ENCODE measurements at places on chromosomes 6 and 20.

GRCh38 chr6:11012295-11012754, 31.8 kb downstream of the ELOVL2 start:
- H3K36me3 ChIP-seq = no peaks in the 10 kb centered on the region
- no peaks in the 10 kb centered on the region for H3K27me3 ChIP-seq

GRCh38 chr20:50663095-50663821, 28.1 kb downstream of the RIPOR3 start:
- H3K27me3 ChIP-seq = peaks cover 3% of the 10 kb centered on the region
- no peak overlapping the region for H3K27ac ChIP-seq
- H3K4me3 ChIP-seq = no peak overlapping the region
- no peaks in the 10 kb centered on the region for H3K36me3 ChIP-seq
- no peak for DNase-seq

GRCh38 chr20:37899105-37900045, 3.6 kb upstream of the VSTM2L start:
- no peak for DNase-seq
- no peaks in the 10 kb centered on the region for H3K36me3 ChIP-seq
- H3K4me3 ChIP-seq = no peak overlapping the region
- peaks cover 29% of the 10 kb centered on the region for H3K27me3 ChIP-seq

DNA sequence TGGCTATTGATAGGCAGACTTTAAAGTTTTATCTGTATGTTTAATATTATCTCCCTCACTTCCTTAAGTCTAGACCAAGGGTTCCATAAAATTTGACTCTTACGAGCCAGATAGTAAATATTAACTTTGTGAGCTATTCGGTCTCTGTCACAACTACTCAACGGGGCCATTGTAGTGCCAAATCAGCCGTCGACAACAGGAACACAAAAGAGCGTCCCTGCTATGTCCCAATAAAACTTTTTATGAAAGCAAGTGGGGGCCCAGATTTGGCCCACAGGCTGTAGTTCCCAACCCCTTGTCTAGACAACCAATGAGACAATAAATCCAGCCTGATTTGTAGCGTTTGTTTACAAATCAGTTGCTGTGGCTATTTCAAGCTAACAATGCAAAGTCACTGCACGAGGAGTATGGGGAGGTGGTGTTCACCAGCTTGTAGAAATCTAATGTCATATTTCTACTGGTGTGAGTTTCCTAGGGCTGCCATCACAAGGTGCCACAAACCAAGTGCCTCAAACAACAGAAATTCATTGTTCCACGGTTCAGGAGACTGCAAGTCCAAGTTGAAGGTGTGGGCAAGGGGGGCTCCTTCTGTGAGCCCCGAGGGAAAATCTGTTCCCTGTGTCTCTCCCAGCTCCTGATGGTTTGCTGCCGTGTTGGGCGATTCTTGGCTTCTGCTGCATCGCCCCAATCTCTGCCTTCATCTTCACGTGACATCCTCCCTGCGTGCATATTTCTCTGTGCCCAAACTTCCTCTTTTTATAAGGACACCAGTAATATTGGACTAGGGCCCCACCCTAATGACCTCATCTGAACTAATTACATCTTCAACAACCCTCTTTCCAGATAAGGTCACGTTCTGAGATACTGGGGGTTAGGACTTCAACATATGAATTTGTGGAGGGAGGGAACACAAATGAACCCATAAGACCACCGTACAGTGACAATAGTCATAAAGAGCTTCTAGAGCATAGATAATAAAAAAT, 356.0 kb upstream of the JARID2 start:
- DNase-seq = no peak
- H3K4me3 ChIP-seq = no peak overlapping the region
- peaks cover 18% of the 10 kb centered on the region for H3K4me1 ChIP-seq
- H3K27me3 ChIP-seq = no peaks in the 10 kb centered on the region
- no peaks in the 10 kb centered on the region for H3K36me3 ChIP-seq

- no peaks in the 10 kb centered on the region for H3K36me3 ChIP-seq
- H3K27me3 ChIP-seq = peaks cover 3% of the 10 kb centered on the region
- no peaks in the 10 kb centered on the region for H3K4me1 ChIP-seq
- DNase-seq = no peak
- H3K27ac ChIP-seq = no peak overlapping the region
These were observed 219.1 kb downstream of the MYLK4 start for GRCh38 chr6:2531426-2532215.

DNA sequence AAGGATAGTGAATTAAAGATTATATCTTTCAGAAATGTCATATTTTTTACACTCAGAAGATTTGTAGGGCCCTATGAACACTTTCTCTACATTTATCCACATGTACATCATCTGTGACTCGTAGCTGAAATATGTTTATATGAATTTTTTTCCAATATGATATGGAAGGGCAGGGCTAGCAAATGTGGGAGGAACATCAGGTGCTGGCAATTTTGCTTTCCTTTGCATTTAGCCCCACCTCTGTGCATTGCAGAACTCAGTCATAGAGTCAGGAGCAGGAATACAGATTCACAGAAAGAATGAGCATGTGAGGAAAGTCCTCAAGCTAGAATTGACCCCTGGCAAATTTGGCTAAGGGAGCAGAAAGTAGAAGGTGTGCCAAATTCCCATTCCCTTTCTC, 129.9 kb downstream of the CRYBG1 start:
- no peak for DNase-seq
- H3K27me3 ChIP-seq = peaks cover 46% of the 10 kb centered on the region
- H3K4me3 ChIP-seq = no peak overlapping the region
- no peaks in the 10 kb centered on the region for H3K4me1 ChIP-seq
- H3K27ac ChIP-seq = no peak overlapping the region

- H3K27me3 ChIP-seq = no peaks in the 10 kb centered on the region
- DNase-seq = no peak
- H3K27ac ChIP-seq = no peak overlapping the region
- H3K4me1 ChIP-seq = peaks cover 8% of the 10 kb centered on the region
- H3K4me3 ChIP-seq = no peak overlapping the region
- H3K36me3 ChIP-seq = no peaks in the 10 kb centered on the region
These were observed 111.1 kb downstream of the IPCEF1 start for GRCh38 chr6:154245506-154245905.
